ENCODE measurements at places on chromosomes 16 and 17.

GRCh38 chr17:55588446-55589242, 77.4 kb upstream of the SMIM36 start:
- no peak for DNase-seq

GRCh38 chr17:81013642-81014041, 21.3 kb upstream of the BAIAP2 start:
- no peak for DNase-seq

GRCh38 chr17:28041068-28041843, 1.2 kb upstream of the NLK start:
- DNase-seq = peak; percentile 91

DNA sequence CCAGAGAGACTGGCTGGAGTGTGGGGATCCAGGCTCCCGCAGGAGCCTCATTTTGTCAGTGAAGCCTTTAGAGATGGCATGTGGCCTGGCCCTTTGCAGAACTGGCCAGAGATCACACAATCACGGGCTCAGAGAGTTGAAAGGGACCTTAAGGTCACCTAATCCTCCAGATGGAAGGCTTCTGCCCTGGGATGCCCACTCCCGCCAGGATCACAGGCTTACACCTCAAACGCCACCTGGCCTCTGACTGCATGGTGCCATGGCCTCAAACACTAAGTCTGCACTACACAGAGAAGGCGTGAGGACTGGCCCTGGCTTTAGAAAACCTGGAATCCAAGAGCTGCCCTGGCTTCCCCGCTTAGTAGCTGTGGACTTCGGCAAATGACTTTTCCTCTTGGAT, 306.8 kb upstream of the CCL2 start:
- DNase-seq = no peak

DNA sequence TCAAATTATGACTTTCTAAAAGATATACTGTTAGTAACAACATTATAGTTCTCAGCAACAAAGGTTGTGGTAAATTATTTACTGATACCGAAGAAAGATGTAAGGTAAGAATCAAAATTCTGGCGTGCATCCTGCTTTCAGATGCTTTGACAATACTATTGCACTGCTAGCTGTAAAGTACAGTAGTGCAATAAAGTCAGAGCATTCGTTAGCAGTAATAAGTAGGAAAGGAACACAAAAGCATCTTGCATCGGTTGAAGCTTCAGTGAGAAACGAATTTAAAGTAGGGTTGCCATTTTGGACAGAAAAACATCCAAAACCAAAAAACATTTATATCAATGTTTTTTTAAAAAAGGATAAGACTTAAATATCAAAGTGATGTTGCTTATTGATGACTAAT, 4.0 kb downstream of the SKA2 start:
- no peak for DNase-seq
